ENCODE measurements at places on chromosomes 3 and 15. TPM values are rescaled to one million over a fixed set of nuclear protein-coding genes. Genes with fewer than 3 reads are reported as not detected.

DNA sequence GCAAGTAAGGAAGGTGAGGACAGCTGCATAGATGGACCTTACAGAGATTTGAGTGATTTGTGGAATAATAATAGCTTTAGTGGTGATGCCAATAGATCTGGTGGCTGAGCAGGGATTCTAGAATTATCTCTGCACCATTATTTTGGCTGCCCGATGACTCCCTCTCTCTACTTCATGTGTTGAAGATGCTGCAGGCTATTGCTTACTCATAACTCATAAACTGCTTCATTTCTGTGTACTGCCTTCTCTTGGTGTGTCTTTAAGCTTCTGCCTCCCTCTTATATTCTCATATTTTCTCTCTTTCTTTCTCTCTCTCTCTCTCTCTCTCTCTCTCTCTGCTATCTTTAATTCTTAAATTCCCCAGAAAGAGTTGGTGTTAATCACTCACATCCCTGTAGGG is 256.0 kb upstream of the TRIM42 start:
- no peak overlapping the region for H3K4me3 ChIP-seq
- H3K36me3 ChIP-seq = no peaks in the 10 kb centered on the region
- H3K27ac ChIP-seq = no peak overlapping the region
- DNase-seq = no peak
- peaks cover 11% of the 10 kb centered on the region for H3K4me1 ChIP-seq

- H3K4me3 ChIP-seq = no peak overlapping the region
- H3K4me1 ChIP-seq = peaks cover 39% of the 10 kb centered on the region
- DNase-seq = peak; percentile 88
- H3K36me3 ChIP-seq = no peaks in the 10 kb centered on the region
- H3K27me3 ChIP-seq = no peaks in the 10 kb centered on the region
Measured at GRCh38 chr3:46866720-46867549, 3.7 kb upstream of the MYL3 start.

WDR93 gene
- 1.2 TPM for total RNA-seq

GRCh38 chr15:91897585-91898372 is 44.3 kb downstream of the SLCO3A1 start:
- no peak overlapping the region for H3K27ac ChIP-seq
- DNase-seq = no peak
- no peaks in the 10 kb centered on the region for H3K36me3 ChIP-seq
- peaks cover 21% of the 10 kb centered on the region for H3K4me1 ChIP-seq
- H3K4me3 ChIP-seq = no peak overlapping the region

- no peaks in the 10 kb centered on the region for H3K27me3 ChIP-seq
- no peak overlapping the region for H3K4me3 ChIP-seq
- no peaks in the 10 kb centered on the region for H3K4me1 ChIP-seq
Measured at GRCh38 chr3:110984456-110985250, 87.0 kb upstream of the NECTIN3 start.

DNA sequence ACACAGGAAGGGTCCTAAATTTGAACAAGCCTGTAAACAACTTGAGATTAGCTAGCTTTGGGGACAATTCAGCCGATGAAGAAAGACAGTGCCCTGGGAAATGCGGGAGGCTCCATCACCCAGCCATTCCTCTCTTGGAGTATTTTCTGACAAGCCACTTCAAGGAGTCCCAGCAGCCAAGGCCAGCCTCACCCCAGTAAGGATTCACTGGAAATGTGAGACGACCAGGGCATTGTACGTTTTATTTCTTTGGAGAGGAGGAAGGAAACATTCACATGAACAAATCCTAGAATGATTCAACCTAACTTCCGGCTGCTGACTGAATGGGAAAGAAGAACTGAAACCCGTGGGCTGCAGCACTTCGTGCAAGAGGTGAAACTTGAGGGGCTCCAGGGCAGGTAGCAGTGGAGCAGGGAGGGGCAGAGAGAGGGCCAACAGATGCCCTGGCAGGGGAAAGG is 116.4 kb upstream of the ARHGEF3 start:
- H3K27me3 ChIP-seq = no peaks in the 10 kb centered on the region
- H3K4me3 ChIP-seq = no peak overlapping the region
- DNase-seq = no peak
- H3K36me3 ChIP-seq = no peaks in the 10 kb centered on the region
- peaks cover 52% of the 10 kb centered on the region for H3K4me1 ChIP-seq

PPM1L gene
- 14.9 TPM for total RNA-seq

DNA sequence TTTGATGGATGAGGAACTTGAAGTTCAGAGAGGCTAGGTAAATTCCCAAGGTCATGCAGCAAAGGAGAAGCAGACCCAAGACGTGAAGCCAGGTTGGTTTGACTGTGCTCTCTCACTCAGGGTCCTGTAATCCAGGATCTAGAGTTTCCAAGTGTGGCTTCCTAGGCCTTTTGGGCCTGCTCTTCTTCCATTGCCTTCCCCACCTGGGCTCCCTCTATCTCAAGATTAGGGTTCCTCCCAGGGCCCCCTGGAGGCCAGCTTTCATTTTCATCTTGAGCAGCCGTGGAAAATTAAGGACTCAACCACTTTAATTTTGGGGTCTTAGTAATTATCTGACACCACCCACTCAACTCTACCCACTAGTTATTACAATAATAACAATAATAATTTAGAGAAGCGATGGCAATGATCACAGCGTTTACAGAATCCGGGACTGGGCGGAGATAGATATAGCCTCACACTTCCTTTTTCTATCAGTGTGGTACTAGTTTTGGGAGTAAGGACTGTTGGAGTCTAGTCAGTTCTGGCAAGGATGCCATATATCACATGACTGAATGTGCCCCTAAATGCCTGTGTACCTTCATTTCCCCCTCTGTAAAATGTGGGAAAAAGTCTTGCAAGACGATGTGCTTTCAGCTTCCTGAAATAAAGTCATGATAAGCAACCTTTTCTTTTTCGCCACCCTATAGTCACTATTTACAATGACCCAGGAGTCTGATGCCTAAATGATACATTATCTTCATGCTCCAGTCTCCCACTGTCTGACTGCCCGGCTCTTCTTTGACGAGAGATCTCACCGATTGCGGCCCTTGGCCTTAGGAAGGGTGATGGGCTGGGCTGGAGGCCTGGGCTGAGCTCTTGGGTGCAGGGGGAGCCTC is 30.2 kb upstream of the MAGEF1 start:
- no peak overlapping the region for H3K4me3 ChIP-seq
- no peak overlapping the region for H3K27ac ChIP-seq
- no peaks in the 10 kb centered on the region for H3K36me3 ChIP-seq
- DNase-seq = no peak
- H3K4me1 ChIP-seq = no peaks in the 10 kb centered on the region

- DNase-seq = no peak
- no peaks in the 10 kb centered on the region for H3K27me3 ChIP-seq
- no peaks in the 10 kb centered on the region for H3K4me1 ChIP-seq
- no peak overlapping the region for H3K4me3 ChIP-seq
- no peak overlapping the region for H3K27ac ChIP-seq
Measured at GRCh38 chr3:168997488-168997887, 666.0 kb downstream of the MECOM start.

DNA sequence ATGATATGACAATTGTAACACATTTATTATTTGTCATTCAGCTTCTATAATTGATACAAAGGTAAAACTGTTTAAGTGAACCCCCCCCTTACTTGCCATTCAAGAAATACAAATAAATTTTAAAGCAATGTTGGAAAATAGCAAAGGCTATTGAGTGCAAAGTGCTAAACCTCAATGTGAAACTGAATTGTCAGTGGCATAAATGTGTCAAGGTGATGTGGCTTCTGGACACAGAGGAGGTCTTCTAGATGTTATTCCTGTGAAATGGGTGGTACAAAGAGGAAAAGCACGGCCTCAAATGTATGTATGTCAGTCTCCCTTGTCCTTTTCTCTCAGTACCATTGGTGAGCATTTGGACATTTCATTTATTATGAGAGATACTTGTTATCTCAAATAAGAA is 149.4 kb downstream of the MCTP2 start:
- no peaks in the 10 kb centered on the region for H3K27me3 ChIP-seq
- no peak overlapping the region for H3K4me3 ChIP-seq
- no peak for DNase-seq
- H3K36me3 ChIP-seq = peaks cover 14% of the 10 kb centered on the region
- H3K27ac ChIP-seq = no peak overlapping the region
- H3K4me1 ChIP-seq = no peaks in the 10 kb centered on the region

- DNase-seq = no peak
- no peaks in the 10 kb centered on the region for H3K36me3 ChIP-seq
- peak overlapping the region; percentile 28 for H3K4me3 ChIP-seq
- peaks cover 15% of the 10 kb centered on the region for H3K4me1 ChIP-seq
- peaks cover 56% of the 10 kb centered on the region for H3K27me3 ChIP-seq
Measured at GRCh38 chr15:78620021-78620526, 722 bp downstream of the CHRNA3 start.

DNA sequence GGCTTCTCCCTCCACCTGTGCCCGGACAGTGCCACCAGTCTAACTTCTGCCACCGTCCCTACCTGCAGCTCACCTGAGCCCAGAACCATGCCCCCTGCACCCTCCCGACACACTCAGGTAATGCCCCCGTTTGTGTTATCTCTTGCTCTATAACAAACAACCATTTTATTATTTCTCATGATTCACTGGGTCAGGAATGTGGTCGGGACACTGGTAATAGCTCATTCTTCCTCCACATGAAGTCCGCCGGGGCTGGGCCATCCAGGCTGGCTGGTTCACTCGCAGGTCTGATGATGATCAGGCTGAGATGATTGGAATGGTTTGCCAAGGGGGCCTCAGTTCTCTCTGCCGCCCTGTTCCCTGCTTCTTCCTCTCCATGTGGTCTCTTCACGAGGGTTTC is 20.3 kb upstream of the NR2E3 start:
- H3K4me3 ChIP-seq = no peak overlapping the region
- no peaks in the 10 kb centered on the region for H3K4me1 ChIP-seq
- H3K27ac ChIP-seq = no peak overlapping the region
- no peaks in the 10 kb centered on the region for H3K27me3 ChIP-seq
- DNase-seq = no peak
- no peaks in the 10 kb centered on the region for H3K36me3 ChIP-seq

- H3K36me3 ChIP-seq = no peaks in the 10 kb centered on the region
- no peak overlapping the region for H3K27ac ChIP-seq
- no peak overlapping the region for H3K4me3 ChIP-seq
- DNase-seq = no peak
- no peaks in the 10 kb centered on the region for H3K27me3 ChIP-seq
Measured at GRCh38 chr3:111823341-111823855, 35.7 kb upstream of the PHLDB2 start.

Measured in lower lobe of right lung (tissue), 2 donors.